ENCODE measurements at places on chromosomes 1 and 21.

DNA sequence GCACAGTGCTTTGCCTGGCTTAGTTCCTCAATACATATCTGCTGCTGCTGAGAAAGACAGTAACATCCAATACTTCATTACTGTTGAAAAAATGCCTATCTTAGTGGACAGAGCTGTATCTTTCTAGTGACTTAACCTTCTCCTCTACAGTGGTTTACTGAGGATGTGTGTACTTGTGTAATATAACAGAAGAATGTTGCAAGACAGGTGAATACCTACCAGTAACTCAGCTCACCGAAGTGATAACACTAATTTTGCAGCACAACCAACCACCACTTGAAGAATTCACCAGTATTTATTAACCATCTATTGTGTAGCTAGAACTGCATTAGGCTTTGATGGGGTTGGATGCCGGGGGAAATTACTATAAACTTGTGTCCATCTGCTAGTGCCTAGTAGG lies 16.6 kb upstream of the TNN start:
- DNase-seq = no peak

DNA sequence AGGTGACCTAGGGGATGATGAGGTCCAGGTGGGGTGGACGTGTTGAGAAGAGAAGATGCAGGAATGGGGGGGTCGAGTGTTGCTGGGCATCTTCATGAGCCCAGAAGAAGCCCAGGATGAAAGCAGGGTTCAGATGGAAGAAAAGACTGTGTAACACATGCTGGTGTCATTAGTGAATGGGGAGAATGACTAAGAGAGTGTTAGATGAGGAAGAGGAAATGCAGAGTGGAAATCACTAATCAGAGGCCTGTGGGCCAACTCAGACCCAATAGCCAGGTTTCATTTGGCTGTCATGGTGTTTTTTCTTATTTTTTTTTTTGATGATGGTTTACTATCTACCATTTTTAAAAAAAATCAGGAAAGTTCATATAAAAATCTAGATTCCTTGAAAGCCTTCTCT lies 180.8 kb upstream of the CAMK1G start:
- no peak for DNase-seq

- no peak for DNase-seq
Observed at GRCh38 chr1:159067699-159068621, 8.6 kb downstream of the AIM2 start.

DNA sequence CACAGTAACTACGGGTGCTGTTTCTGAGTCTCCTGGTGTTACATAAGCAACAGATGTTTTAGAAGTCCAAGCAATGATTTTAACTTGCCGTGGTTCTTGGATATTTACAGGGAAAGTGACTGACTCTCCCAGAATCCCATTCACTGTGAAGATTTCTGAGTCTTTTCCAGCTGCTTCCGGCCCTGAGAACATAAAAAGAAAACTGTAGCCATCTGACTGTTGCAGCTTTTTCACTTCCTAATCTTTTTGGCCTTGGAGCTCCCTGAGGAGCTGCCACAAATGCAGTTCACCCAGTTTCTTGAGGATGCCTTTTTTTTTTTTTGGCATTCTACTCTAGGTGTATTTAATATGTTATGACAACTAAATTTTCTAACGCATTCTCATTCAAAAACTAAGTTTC lies 13.7 kb downstream of the CD84 start:
- no peak for DNase-seq

DNA sequence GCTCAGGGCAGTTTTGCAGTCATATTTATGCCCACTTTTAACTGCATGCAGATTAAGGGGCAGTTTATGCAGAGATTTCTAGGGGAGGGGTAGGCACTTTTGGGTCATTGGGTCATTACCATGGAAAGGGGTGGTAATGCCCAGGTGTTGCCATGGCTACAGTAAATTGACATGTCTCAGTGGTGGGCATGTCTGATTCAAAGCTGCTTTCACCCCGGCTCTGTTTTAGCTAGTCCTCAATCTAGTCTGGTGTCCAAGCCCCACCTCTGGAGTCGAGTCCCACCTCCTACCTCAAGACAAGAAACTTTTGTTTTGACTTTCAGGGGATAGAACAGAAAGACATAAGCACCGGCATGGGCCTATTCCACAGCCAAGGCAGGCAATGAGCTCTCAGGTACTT lies 8.9 kb upstream of the NEK2 start:
- no peak for DNase-seq

DNA sequence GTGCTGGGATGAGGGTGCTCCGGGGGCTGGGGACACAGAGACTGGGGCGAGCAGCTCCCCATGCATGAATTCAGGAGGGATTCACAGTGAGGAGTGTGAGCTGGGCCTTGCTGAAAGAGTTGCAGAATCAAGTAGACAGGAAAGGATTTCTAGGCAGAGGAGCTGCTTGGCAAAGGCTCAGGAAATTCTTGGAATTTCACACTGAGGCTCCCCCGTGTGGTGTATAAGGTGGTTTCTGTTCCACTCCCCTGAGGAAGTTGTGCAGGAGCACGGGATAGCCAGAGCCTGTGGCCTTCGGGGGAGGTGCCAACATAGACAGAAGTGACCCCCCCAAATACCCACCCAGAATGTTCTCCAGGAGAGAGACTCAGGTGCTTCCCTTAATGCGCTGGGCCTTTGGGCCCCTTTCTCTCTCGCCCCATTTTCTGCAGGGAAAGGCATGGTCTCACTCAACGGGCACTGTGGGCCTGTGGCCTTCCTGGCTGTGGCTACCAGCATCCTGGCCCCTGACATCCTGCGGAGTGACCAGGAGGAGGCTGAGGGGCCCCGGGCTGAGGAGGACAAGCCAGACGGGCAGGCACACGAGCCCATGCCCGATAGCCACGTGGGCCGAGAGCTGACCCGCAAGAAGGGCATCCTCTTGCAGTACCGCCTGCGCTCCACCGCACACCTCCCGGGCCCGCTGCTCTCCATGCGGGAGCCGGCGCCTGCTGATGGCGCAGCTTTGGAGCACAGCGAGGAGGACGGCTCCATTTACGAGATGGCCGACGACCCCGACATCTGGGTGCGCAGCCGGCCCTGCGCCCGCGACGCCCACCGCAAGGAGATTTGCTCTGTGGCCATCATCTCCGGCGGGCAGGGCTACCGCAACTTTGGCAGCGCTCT lies 58.5 kb upstream of the ACTL8 start:
- DNase-seq = no peak

DNA sequence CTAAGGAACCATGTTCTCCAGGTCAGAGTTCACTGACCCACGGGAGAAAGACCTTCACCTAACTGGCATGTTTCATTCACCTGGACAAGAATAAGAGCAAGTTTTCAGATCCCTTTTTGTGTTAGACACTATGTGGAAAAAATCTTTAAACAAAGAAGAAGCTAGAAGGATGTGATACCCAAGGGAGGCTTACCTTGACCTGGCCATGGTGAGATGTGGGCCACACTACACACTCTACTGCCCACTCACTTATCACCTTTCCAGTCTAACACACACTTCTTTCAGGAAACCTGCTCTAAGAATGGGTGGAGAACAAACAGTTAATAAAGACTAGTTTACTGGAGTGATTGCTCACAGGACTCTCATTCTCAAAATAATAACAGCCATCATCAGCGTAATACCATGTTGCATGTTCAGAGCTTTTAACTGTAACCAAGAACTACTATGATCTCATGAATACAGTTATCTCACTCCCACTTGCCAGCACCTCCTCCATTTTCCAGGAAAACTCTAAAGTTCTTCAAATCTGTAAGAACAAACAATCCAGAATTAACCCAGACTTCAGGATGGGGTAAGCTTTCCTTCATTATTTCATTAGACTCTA lies 1.4 kb downstream of the RGS8 start:
- DNase-seq = no peak

DNA sequence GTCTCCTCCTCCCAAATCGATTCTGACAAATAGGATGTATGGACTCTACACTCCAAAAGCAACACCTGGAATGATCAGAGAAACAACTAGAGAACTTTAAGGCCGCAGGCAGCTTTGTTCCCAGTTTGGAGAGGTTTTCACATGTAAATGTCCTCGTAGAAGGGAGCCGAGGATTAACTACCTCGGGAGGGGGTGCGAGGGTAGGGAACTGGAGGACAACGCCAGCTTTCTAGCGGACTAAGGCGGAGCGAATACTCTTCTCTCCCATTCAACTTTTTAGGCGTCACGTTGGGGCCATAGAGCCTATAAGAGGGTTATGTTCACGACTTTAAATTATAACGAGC lies 1.2 kb downstream of the SCAF4 start:
- no peak for DNase-seq

- DNase-seq = peak; percentile 85
Observed at GRCh38 chr1:150259758-150260669, 2.4 kb downstream of the CA14 start.

DNA sequence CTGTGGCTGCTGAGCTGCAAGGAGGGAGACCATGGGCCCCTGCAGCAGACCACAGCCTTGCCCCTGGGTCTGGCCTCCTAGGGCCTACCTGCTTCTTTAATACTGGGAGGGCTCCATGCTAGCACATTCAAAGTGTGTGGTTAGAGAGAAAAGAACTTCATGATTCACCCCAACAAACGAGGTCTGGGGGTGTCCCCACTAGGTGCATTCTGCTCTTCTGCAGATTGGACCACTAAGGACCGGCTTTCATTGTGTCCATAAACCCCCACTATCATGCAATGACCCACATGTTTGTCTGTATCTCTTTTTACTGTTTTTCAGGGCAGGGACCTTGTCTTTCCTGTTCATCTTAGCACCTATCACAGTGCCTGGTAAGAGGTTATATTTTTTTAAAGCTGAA lies 185.4 kb downstream of the OMA1 start:
- no peak for DNase-seq

DNA sequence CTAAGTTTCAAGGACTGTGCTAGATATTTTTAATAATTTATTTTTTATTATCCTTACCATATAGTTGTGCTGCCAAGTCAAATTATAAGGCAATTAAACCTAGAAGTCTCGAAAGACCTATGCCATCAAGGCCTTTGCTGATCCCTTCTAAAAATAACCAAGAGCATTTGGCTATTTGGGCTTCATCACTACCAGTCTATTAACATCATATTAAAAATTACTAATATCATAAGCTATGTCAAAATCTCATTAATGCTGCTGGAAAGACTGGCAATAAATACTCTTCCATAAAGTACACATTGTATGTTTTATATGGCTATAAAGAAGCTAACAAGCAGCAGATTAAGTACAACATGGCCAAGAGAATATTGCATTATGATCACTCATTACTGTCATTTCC lies 43.0 kb upstream of the MUTYH start:
- no peak for DNase-seq

- DNase-seq = no peak
Observed at GRCh38 chr1:184497959-184498723, 111.3 kb downstream of the C1orf21 start.

DNA sequence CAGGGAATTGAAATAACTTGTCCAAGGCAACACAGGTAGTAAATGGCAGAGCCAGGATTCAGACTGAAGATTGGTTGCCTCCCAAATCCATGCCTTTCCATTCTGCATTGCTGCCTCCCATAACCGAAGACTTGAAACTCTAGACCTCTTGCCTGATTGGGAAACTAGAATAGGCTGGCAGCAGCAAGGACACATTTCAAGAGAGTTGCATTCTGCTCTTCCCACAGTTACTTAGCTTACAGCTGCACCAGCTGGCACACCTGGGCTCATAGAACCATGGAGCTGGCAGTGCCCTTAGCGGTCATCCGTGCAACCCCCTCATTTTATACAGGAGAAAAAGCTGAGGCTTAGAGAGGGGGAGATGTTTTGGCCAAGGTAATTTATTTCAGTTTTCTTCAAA lies 8.0 kb downstream of the TRNAU1AP start:
- no peak for DNase-seq

- DNase-seq = no peak
Observed at GRCh38 chr1:87402241-87403002, 73.7 kb downstream of the LMO4 start.

DNA sequence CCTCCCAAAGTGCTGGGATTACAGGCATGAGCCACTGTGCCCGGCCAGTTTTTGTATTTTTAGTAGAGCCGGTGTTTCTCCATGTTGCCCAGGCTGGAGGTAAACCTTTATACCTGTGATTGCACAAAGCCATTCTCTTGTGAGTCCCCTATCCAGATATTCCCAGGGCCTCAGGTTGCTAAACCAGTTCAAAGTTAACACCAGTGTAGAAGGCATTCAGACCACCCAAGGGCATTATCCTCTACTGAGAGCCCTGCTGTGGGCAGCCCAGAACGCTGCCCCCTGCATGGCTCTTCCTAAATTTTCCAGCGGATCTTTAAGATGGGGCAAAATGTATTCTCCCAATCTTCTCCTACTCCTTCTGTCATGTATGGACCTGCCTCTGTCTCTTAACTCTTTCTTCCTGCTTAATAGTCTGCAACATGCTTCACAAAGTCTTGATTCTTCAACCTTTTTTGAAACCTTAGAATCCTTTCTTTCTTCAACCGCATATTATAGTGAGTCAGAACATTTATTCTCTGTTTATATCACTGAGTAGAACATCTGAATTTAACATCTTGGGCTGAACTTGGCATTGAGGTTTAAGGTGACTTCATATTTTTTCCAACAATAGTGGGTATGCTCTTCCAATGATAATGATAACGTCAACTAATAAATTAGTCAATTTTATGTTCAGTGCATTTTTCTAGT lies 36.0 kb downstream of the UBE4B start:
- DNase-seq = no peak
